ENCODE measurements at places on chromosomes 16 and 17.

- DNase-seq = no peak
Measured at GRCh38 chr16:87585442-87586200, 16.7 kb upstream of the JPH3 start.

- no peak for DNase-seq
Measured at GRCh38 chr16:23578101-23578830, 17.9 kb downstream of the NDUFAB1 start.

GRCh38 chr17:57756951-57757350, 11.9 kb upstream of the CCDC182 start:
- no peak for DNase-seq

- DNase-seq = no peak
Measured at GRCh38 chr16:19923396-19923795, 38.7 kb upstream of the GPRC5B start.
